Activated effector memory CD4-positive, alpha-beta T cell treated with Interleukin-2 at 50 U/mL for 16 hours (primary cell): ENCODE measurements at places on chromosomes 16 and 17.
A peak's percentile ranks its signal among the peaks of the same experiment; 100 is the strongest.

- no peak for DNase-seq
These were observed 23.7 kb downstream of the OR1D5 start for GRCh38 chr17:3039736-3040135.

GRCh38 chr16:31219154-31219741 is 2.3 kb upstream of the PYDC1 start:
- DNase-seq: no peak

DNA sequence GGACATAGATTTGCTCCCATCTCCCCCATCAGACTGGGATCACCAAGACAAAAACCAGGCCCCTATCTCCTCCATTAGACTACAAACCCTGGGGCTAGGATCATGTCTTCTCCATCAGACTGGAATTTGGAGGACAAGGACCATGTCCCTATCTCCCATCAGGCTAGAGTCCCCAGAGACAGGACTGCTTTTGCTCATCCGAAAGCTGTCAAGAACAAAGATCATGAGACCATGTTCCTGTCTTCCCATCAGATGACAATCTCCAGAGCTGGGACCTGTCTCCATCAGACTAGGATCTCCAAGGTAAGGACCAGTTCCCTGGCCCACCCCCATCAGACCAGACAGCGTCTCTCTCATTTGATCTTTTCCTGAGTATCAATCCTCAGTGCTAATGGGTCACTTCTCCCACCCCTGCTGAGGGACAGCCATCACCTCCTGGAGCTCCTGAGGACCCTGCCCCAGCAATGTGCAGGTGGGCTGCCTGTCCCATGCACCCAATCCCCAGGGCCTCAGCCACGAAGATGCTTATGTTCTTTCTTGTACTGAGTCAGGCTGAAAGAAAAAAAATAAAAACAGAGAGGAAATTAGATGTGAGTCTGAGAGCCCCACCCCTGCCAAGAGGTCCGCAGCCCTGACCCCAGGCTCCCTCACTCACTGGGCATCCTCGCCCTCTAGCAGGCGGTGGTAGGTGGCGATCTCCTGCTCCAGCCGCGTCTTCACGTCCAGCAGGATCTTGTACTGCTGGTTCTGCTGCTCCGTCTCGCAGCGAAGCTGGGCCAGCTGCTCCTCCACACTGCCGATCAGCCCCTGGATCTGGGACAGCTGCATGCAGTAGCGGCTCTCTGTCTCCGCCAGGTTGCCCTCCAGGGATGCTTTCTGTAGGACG is 90.3 kb downstream of the GOSR1 start:
- no peak for DNase-seq

DNA sequence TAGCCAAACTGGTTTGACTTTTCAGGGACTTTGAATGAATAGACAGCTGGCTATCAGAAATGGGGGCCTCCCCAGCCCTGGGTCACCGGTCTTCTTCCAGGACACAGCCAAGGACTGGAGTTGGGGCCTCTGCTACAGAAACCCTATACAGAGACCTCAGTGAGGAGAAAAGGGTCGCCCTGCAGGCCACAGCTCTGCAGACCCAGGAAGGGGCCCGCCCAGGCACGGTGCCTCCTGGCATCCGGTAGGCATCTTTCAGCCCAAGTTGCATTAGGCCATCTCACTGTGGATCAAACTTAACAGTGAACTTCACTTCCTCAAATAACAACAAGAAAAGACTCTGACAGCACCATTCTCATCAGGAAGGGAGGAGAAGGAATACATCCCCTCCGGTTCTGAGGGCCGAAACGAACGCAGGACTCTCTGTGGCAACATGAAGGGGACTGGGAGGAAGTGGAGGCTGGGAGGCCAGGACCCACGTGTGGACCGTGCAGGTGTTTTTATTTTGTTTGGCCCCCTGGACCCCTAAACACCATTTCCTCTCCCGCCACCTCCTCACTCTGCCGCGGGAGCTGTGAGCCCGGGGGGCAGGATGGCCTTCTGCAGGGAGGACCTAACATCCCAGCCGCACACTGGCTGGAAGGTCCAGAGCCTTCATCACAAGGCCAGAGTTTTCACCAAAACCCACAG is 7.2 kb downstream of the SLC38A10 start:
- peak; percentile 12 for DNase-seq

- DNase-seq: no peak
These were observed 11.7 kb downstream of the ERN1 start for GRCh38 chr17:64117981-64118979.

DNA sequence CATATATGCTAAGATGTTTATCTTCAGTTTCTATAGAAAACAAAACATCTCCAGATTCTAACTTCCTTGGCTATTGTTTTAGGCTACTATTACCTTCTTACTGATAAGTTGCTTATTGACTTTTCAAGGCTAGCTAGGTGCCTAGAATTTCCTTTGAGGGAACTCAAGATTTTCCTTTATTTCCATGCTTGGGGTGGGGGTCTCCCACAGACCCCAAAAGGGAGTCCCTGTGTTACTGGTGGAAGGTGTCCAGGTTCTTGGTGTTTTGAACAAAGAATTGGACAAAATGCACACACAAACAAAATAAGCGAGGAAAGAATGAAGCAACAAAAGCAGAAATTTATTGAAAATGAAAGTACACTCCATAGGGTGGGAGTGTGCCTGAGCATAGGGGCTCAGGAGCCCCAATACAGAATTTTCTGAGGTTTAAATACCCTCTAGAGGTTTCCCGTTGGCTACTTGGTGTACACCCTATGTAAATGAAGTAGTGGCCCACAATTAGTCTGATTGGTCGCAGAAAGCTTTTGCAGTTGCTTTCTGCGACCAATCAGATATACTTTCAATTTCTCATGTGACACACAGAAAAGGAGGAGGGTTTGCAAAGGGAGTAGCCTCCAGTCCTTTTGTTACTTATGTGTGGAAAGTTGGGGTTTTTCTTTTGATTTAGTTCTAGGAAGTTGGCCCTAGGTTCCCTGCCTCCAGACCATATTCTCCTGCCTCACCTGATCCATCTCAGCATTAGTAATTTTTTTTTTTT is 67.5 kb downstream of the MARF1 start:
- DNase-seq: no peak
